ENCODE measurements at places on chromosomes 12 and 14.
A peak's percentile ranks its signal among the peaks of the same experiment; 100 is the strongest.

GRCh38 chr14:51369814-51370213, 129.8 kb downstream of the TMX1 start:
- DNase-seq = no peak

GRCh38 chr14:72303930-72304329, 371.7 kb downstream of the RGS6 start:
- DNase-seq = no peak

GRCh38 chr12:59823567-59823966, 227.7 kb downstream of the SLC16A7 start:
- DNase-seq = peak; percentile 25

DNA sequence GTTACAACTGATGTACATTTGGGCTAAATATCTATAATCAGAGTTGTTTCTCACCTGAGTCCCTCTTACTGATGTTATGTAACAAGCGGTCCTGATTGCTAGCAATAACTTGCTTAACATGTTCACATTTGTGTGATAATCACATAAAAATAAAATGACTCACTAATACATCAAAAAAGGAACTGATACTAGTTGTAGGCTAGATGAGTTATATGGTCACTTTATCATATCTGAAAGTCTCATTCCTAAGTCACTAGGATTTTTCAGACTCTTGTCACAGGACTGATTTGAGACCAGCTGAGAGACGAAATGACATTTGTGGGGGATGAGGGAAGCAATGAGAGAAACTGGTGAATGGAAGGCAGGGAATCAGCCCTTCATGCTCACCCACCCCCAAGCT, 34.3 kb downstream of the NKX2-1 start:
- no peak for DNase-seq

- DNase-seq = no peak
These were observed 48.4 kb upstream of the SYT10 start for GRCh38 chr12:33488036-33488435.

- DNase-seq = no peak
These were observed 23.6 kb downstream of the BDKRB1 start for GRCh38 chr14:96279564-96279963.

- peak; percentile 25 for DNase-seq
These were observed 96.9 kb upstream of the FGD4 start for GRCh38 chr12:32302218-32303173.

GRCh38 chr12:77999074-77999715, 168.5 kb downstream of the NAV3 start:
- DNase-seq = no peak

DNA sequence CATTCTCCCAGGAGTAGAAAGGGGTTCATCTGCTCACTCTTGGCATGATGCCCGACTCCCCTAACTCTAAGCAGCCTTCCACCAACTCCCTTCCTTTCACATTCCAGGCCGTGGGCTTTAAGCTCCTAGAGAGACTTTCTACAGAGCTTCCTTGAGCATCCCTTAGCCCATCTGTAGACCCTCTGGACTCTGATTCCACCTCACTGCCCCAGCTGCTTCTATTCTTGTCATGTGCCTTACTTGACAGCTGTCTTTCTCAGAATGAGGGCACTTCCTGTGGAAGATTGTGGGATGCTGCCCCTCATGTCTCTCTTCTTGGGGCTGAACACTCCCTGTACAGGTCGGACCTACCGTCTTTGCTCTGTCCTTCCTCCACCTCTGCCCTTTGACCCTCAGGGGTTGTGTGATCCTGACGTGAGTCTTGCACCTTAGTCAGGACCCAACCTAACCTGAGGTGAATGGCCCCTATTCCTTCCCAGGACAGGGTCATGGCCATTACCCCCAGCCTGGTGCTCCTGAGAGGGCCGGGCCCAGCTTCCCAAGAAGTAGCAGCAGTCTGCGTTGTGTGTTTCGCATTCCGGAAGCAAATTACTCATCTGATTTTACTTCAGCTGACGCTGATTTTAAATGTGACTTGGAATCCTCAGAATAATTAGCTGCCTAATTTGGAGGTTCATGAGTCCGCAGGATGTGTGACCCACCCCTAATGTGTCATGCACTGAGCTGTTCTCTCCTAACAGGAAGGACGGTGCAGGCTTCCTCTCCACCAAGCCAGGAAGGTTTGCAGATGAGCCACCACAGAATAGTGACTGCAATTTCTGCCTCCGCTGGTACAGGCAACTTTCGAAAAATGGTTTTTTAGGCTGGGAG, 2.7 kb upstream of the GALNT6 start:
- peak; percentile 76 for DNase-seq

- DNase-seq = peak; percentile 13
These were observed 82.3 kb downstream of the PUS7L start for GRCh38 chr12:43676183-43676813.

GRCh38 chr14:22099942-22100763, 426.5 kb upstream of the OR4E1 start:
- peak; percentile 33 for DNase-seq

- peak; percentile 49 for DNase-seq
These were observed 133.9 kb downstream of the RFLNA start for GRCh38 chr12:124428792-124429281.

- DNase-seq = no peak
These were observed 137.2 kb upstream of the PLEKHA5 start for GRCh38 chr12:18992336-18992735.

DNA sequence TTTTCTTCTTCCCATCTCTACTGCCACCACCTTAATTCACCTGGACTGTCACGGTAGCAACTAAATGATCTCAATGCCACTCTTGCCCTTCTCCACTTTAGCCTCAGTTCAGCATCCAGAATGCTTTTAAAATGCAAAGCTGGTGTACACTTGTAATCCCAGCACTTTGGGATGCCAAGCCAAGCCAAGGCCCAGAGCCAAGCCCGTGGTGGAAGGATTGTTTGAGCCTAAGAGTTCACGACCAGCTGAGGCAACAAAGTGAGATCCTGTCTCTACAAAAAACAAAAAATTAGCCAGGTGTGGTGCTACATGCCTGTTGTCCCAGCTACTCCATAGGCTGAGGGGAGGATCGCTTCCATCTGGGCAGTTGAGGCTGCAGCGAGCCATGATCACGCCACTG, 5.9 kb downstream of the CIPC start:
- DNase-seq = no peak
